Inflammatory macrophage treated with lipopolysaccharide for 1 hour (primary cell): ENCODE measurements at places on chromosomes 1 and 21.

DNA sequence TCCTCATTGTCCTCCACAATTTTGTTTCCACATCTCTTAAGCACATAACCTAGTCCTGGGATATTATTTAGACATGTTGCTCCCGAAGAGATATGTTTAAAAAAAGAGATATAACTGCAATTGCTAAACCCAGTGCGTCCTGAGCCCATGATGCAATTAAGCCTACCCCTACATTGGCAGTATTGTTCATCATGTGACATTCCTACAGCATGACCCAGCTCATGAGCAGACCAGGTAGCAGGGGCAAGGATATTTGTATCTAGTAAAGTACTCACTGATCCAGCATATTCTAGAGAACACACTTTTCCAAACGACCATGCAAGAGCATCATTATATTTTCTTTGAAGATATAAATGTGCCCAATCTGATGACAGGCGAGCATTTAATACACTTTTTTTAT lies 1.2 kb downstream of the ADAM30 start:
- no peak for DNase-seq

DNA sequence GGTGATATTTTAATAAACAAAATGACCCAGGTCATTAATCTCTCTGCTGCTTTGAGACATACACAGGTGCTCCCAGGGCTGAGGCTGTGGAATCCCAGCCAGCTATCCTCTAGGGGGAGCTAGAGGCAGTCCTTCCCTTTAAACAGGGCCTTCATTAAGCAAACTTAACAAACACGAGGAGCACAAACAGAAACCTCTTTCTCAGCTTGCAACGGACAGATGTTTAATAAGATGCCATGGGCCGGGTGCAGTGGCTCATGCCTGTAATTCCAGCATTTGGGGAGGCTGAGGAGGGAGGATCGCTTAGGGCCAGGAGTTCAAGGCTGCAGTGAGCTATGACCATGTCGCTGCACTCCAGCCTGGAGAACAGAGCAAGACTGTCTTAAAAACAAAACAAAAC lies 106.7 kb downstream of the HIVEP3 start:
- no peak for DNase-seq

DNA sequence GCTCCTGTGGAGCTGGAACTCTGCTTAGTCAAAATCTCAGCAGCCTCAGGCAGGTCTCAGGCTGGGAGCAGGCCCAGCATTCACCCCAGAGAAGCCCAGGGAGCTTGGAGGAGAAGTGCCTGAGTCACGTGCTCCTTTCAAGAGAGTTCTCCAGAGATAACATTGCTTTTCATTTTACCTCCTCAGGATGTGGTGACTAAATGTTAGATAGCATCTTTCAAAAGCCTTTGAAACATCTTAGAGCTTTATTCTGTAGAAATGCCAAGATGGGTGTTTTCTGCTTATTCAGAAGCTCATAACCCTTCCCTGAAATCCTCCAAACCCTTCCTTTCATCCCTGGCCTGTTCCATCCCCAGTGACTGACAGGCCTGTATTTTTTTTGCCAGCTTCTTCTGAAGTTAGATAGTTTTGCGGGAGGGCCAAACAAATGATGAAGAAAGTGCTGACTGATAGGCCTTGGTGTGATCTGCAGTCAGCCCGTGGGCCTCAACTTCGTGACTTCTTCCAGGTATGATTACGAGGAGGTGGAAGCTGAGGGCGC lies 58.0 kb downstream of the PGM1 start:
- DNase-seq, result no peak

- DNase-seq, result peak; percentile 32
Observed at GRCh38 chr1:154749078-154749760, 120.9 kb downstream of the KCNN3 start.

GRCh38 chr21:23308741-23309140 lies 2298.5 kb downstream of the MRPL39 start:
- DNase-seq, result no peak

- no peak for DNase-seq
Observed at GRCh38 chr1:85289207-85289847, 12.9 kb upstream of the BCL10 start.

- no peak for DNase-seq
Observed at GRCh38 chr1:211579440-211580302, 710 bp upstream of the SLC30A1 start.

- DNase-seq, result peak; percentile 38
Observed at GRCh38 chr1:19042675-19043578, 86.5 kb upstream of the IFFO2 start.

DNA sequence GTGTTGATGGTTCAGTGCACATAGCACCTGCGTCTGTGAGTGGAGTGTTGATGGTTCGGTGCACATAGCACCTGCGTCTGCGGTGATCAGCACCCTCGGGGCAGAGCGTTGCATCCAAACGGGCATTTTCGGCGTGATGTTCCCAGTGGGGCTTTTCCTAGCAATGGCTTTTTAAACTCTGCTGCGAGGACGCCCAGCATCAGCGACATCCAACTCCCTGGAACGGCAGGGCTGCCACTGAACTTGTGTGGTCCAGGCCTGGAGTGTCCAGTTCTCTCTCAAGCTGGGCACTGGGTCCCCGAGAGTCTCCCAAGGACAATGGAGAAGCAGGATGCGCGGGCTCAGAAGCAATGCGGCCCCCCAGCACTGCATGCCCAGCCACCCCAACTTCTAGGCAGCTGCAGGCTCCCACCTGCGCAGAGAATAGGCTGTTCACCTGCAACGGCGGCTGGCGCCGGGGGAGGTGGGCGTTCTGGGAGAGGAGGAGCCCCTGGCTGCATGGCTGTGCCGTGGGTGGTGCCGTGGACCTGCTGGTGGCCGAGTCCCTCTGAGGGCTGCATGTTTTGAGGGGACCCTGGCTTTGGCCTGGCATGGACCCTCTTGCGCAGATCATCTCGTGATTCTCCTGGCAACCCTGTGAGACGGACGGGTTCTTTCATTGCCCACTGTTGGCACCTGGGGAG lies 10.1 kb upstream of the C1orf174 start:
- DNase-seq, result no peak

- DNase-seq, result no peak
Observed at GRCh38 chr1:210373628-210373877, 44.9 kb downstream of the HHAT start.

GRCh38 chr1:66893712-66894111 lies 30.9 kb downstream of the DNAI4 start:
- no peak for DNase-seq

DNA sequence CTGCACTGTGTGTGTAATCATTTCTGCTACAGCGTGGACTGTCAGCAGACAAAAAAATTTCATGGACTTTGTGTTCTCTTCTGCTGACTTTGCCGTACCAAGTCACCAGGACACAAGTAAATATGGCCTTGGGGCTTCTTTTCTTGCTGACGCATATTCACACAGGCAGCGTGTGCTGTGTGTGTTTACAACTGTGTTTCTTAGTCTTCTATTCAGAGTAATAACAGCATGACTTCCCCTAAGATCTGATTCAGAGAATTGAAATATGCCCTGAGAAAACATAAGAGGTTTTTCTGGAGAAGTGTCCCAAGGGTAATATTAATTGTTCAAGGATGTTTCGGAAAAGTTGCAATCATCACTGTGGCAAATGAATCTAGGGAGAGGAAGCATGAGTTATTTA lies 47.1 kb upstream of the DYNLT5 start:
- DNase-seq, result no peak

DNA sequence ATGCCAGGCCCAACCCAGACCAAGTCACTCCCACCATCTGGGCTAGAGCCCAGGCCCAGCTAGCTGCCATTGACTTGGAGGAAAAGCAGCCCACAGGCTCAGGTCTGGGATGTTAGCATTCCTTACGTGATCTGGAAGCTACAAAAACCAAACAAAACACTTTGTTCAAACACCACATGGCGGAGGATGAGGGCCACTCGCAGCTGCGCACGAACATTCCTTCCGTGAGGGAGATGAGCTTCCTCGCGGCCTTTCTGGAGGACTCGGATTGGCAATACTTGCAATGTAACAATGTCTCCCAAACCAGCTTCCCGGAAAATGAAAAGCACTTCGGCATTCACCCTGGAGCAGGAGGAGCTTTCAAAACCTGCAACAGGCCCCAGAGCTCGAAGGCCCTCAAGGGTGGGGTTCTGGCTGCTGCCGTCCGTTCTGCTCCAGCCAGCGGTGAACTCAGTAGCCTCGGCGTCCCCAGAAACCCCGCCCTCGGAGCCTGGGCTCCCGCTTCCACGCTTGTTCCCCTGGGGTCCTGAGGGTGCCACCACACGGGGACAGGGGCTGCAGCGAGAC lies 40.5 kb downstream of the COL6A1 start:
- no peak for DNase-seq

DNA sequence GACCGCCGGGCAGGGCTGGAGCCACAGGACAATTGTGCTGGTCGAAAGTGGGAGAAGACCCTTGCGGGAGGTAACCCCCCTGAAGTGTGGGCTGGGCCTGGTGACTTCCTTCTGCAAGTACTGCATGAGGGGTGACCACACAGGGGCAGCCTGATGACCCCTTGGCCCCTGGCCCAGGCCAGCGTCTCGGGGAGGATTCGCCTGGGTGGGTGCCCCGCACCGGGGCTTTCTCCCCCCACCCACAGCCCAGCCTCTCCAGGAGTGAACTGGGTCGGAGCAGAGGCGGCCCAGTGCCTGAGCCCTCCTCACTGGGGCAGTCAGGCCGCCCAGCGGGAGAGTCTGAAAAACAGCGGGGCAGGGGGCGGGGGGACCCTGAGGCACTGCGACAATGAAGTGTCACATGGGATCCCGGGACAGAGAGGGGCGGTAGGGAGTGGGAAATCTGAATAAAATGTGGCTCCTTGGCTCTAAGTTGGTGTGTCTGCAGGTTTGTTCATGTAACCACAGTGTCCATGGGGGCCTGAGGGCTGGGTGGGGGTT lies 1.6 kb upstream of the DNMT3L start:
- no peak for DNase-seq

DNA sequence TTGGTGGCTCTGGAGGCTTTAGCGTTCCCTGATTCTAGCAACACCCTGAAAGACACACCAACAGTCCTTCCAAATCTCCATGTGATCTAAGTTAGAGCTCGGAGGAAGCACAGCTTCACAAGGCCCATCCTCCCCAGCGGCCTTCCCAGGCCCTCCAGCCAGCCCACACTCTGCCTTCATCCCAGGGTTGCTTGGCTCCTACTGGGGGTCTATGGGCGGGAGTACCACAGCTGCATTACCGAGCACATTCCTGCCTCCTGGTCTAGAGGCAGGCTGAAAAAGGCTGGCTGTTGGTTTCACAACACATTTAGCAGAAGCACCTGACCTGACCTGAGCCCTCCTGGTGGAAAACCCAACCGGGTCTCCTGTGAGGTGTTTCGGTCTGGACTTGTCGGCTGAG lies 54.7 kb upstream of the TRIM67 start:
- DNase-seq, result no peak

GRCh38 chr1:185719021-185719420 lies 15.2 kb upstream of the HMCN1 start:
- no peak for DNase-seq

- no peak for DNase-seq
Observed at GRCh38 chr1:205581321-205581980, 50.4 kb downstream of the ELK4 start.

- peak; percentile 81 for DNase-seq
Observed at GRCh38 chr21:34544032-34544496, 32.1 kb upstream of the KCNE1 start.

DNA sequence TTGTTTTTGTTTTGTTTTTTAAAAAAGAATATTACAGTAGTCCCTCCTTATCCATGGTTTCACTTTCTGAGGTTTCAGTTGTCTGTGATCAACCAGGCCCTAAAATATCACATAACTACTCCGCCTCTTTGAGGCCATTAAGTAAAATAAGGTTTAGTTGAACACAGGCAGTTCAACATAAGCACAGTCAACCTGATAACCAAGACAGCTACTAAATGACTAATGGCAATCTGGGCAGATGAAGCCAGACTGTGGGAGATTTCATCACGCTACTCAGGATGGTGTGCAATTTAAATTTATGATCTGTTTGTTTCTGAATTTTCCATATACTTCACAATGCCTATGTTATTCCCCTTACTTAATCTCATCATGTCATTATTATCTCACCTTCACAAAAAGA lies 30.1 kb downstream of the LDLRAD1 start:
- DNase-seq, result no peak

DNA sequence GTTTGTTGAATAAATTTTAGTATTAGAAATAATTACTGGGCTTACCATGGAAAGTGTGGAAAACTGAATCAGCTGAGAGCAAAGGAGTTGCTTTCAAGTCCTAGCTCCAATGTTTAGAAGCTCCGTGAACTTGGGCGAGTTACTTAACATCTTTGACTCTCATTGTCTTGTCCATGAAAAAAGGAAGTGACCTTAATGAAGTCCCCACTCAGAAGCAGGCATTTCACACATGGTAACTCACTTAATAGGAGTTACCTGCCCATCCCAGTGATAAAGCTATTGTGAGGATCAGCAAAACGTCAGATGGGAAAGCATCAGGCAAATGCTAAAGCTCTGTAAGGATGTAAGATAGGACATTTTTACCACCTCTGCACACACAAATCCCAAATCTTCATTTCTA lies 34.0 kb upstream of the GADD45A start:
- no peak for DNase-seq

DNA sequence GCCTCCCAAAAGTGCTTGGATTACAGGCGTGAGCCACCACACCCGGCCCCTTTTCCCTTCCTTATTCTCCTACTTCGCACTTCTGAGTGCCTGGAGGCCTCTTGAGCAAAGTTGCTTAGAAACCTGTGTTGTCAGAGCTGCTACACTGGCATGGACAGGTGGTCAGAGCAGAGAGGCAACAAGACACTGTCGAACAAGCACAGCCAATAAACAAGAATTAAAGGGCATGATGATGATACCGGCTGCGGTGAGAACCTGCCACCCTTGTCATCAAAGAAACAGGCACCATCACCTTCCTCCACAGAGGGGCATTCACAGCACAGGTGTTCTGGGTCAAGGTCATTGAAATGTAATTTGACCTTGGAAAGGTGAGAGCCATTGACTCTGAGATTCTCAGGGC lies 23.3 kb downstream of the STUM start:
- no peak for DNase-seq

- peak; percentile 24 for DNase-seq
Observed at GRCh38 chr1:236608930-236609726, 4.8 kb upstream of the HEATR1 start.

DNA sequence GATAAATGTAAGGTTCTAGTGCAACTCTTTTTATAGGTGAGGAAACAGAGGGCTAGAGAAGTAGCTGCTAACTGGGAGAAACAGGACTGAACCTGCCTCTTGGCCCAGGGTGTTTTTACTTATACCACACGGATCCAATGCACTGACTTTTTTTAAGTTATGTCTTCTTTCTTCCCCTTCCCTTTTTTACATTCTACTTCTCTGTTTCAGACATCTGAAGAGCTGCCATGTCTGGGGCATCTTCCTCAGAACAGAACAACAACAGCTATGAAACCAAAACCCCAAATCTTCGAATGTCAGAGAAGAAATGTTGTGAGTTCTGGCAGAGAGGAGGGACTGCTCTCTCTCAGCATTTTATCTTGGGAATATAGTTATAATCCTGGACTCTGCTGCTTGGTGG lies 1.4 kb downstream of the PFKFB2 start:
- no peak for DNase-seq

GRCh38 chr1:209657140-209657879 lies 5.1 kb upstream of the LAMB3 start:
- peak; percentile 85 for DNase-seq
